ENCODE measurements at places on chromosomes 12 and 14.

DNA sequence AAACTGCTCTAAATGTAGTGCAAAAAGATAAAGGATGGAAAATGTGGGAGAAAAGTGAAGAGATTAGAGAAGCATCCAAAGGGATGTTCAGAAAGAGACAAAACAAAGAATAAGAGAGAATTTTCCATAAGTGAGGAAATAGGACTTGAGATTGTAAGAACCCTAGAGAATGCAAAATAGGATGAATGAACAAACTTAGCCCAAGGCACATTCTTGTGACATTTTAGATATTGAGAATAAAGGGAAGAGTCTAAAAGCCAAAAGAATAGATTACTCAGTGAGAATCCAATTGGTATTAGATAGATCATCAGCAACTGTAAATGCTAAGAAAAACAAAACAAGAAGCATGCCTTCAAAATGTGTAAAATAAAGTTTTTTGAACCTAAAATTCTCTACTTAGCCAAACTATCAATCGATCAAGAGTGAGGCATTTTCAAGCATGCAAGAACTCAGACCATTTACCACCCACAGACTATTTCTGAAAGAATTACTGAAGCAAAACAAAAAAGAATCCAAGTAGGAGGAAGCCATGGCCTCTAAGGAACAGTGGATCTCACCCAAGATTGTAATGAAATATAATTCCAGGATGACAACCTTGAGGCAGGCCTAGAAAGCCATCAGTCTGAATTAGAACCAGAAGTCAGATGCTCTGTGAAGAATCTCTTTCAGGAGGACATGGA, 33.5 kb downstream of the DYRK2 start:
- DNase-seq = no peak

GRCh38 chr12:120933786-120934185, 29.6 kb upstream of the SPPL3 start:
- no peak for DNase-seq

GRCh38 chr14:23104070-23104590, 659 bp downstream of the CIROP start:
- no peak for DNase-seq

DNA sequence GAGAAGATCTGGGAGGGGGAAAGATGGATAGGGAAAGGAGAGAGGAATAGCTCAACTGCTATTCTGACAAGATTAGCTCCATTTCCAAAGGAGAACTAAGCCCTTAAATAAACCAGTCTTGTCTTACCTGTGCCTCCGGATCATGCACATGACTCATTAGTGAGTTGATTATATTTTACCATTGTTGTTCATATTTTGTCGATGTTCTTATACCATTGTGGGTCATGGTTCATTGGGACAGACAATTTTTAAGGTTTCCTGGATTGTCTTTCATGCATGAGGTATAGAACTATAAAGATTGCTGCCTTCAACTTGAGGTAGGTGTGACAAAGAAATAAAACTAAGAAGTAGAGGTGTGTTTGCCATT, 243.0 kb upstream of the ATP2B1 start:
- no peak for DNase-seq

Data from NCI-H1048 (cell line).